ENCODE measurements at places on chromosomes 3 and 15. TPM values are rescaled to one million over a fixed set of nuclear protein-coding genes. Genes with fewer than 3 reads are reported as not detected.

Gene SYNPR
- not detected for total RNA-seq

Gene MYLK
- total RNA-seq = 41.6 TPM

Gene ITIH1
- not detected for total RNA-seq

Gene OR5K2
- not detected for total RNA-seq

Gene KBTBD13
- total RNA-seq = not detected

Gene GLT8D1
- 62.4 TPM for total RNA-seq

Gene LSMEM2
- not detected for total RNA-seq
